ENCODE measurements at places on chromosomes 5 and 9.

DNA sequence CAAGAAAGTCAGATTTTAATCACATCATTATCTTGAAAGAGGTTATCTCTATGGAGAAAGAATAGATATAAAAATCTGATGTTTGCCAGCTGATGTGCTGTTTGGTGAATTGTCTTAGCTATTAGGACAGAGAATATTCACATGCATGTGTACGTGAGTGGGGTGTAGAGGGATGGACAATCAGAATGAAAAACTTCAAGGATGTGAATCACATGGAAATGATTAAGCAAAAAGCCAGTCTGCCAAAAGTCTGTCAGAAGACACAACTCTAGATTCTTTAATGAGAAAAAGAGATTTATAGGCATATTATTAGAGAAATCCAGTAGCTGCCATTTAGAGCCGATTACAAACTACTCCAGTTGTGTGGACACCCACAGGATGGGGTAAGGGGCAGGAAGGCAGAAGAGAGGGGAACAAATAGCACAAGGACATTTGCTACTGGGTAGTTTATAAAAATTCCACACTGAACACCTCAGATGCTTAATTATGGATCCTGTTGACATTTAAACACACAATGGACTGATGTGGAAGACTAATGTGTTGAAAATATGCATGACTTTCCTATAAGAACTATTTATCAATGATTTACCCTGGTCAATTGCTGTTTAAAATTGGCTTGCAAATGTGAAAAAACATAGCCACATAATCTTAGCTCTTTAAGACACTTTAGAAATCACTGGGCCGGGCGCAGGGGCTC, 127.4 kb downstream of the PTTG1 start:
- peak; percentile 9 for DNase-seq

- peak; percentile 76 for DNase-seq
These were observed at the start of gene NEK6 for GRCh38 chr9:124257844-124258606. TSS of gene NEK6 (plus strand) at chr9:124257949. CDS start at chr9:124301965, 44,016 bp downstream.

DNA sequence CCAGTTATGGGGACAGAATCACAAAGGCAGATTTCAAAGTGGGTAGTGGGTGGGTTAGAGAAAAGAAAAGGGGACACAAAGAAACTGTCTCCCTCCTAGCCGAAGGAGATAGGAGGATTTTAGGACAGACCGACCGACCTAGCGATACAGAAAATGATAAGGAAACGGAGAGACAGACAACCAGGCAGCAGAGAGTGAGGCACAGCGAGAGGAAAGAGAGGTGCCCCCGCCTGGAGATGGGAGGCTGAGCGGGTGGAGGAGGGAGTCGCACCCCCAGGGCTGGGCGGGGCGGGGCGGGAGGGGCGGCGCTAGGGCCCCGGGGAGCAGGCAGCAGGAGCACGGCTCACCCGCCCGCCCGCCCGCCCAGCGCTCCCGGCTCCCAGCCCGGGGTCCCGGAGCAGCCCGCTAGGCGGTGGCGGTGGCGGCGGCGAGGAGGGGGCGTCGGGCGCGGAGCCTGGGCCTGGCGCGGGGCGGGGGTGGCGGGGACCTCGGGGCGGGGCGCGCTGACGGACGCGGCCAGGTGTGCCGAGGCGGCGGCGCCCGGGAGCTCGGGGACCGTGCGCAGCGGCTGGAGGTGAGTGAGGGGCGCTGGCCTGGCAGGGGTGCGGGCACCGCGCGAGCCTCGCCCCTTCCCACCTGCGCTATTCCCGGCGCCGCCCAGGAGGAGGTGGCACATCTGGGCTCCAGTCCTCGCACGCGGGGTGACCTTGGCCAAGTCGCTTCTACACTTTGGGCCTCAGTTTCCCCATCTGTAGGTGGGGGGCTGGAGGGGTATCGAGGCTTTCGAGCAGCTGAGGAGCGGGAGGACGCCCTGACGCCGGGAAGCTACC, 15.9 kb upstream of the SYNPO start:
- peak; percentile 71 for DNase-seq

DNA sequence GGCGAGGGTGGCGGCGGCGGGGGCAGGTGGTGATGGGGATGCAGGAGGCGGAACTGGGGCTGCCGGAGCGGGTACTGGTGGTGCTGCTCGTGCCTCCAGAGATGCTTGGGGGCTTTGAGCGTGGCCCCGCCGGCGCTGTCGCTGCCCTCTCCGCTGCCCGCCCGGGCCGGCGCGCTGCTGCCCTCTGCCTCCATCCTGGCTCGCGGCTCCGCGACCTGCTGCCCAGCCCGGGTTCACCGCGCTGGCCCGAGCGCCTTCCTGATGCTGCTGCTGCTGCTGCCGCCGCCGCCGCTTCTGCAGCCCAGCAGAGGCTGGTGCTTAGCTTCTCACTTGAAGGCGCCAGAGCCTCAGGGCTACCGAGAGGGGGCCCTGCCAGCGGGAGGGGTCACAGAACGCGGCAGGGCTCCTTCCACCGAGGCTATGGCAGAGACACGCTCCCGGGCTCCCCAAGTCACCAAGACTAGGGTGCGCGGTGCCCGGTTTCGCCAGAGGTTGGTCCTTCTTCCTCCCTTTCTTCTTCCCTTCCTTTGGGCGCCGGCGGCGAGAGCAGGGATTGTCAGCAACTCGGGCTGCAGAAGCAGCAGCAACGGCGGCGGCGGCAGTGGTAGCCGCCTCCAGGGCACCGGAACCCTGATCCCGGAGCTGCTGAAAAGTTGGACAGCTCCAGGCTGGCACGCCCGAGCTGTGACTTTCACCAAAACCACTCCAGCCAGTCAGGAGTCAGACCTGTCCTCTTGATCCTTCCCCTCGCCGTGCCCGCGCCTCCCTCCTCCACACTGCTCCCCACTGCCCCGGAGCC, at the start of gene PDE4D:
PDE4D (minus strand) TSS at position 298 of the 799 bp plus-strand sequence.
- peak; percentile 93 for DNase-seq

DNA sequence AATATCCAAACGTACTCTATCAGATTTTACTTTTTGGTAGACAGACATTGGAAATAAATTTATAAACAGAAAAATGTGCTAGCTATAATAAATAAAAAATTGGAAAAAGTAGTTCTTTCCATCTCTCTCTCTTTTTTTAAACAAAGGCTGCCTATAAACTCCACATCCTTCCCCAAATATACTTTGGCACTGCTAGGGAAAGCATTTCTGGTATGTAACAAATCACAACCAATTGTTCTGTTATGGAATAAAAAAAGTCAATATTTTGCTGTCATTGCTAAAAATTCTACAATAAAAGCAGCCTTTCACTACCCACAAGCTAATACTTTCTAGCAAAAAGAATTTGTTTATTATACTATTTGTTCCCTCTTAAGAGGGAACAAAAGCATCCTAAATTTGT, 169.2 kb upstream of the TARS1 start:
- DNase-seq, result no peak

- no peak for DNase-seq
These were observed 33.2 kb upstream of the ASS1 start for GRCh38 chr9:130411566-130411915.

DNA sequence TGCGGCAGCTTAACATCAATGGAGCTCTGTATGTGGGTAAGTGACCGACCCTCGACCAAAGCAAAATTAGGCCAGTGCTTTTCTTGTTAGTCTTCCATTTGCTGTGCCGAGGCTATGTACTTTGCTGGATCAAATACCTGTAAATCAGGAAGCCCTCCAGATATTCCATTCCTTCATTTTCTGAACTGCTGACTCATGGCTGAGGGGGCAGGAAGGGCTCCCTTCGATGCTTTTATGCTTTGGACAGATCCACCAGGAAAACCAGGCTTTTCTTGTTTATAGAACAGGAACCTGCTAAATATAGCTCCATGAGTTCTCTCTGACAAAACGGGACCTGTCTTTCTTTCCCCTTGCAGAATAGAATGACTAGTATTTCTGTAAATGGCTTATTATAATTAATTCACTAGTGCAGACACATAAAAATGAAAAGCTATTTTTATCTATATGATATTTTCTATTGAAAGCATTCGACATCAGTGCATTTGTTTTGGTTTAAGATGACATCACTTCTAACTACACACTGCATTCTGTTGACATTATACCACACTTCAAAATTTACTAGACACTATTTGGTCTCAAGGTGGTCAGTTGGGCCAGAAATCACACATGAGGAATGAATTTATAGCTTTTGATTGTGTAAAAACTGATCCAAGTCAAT, 93.3 kb downstream of the LIFR start:
- peak; percentile 38 for DNase-seq

- no peak for DNase-seq
These were observed 76.8 kb downstream of the TRIO start for GRCh38 chr5:14219800-14220512.

GRCh38 chr9:74973714-74974113, 21.0 kb upstream of the C9orf40 start:
- no peak for DNase-seq

GRCh38 chr5:88226881-88227450, 41.7 kb downstream of the TMEM161B start:
- DNase-seq, result no peak

GRCh38 chr5:581941-582340, 30.2 kb upstream of the CEP72 start:
- DNase-seq, result no peak

Data from astrocyte of the hippocampus (primary cell).